HT1080 (cell line): ENCODE measurements at places on chromosomes 5 and 9. TPM values are rescaled to one million over a fixed set of nuclear protein-coding genes. Genes with fewer than 3 reads are reported as not detected.

CDC25C gene
- 14.0 and 15.5 TPM in 2 replicates for total RNA-seq

PLEKHG4B gene
- 0.27 and 0.61 TPM in 2 replicates for total RNA-seq

GCNT4 gene
- not detected in 2 replicates for total RNA-seq

ANGPTL2 gene
- 5.0 and 5.2 TPM in 2 replicates for total RNA-seq

GARIN3 gene
- total RNA-seq = not detected in 2 replicates

SLC34A3 gene
- not detected in 2 replicates for total RNA-seq

INSL4 gene
- 0.33 and 0.39 TPM in 2 replicates for total RNA-seq

SLCO6A1 gene
- total RNA-seq = not detected in 2 replicates

ACOT12 gene
- 0.03 TPM in 1 of 2 replicates, not detected in the other for total RNA-seq

GLRA1 gene
- not detected in 2 replicates for total RNA-seq

BARHL1 gene
- total RNA-seq = not detected in 2 replicates

SPATA31E1 gene
- not detected in 2 replicates for total RNA-seq

FAM78A gene
- 1.3 and 2.4 TPM in 2 replicates for total RNA-seq

QRFP gene
- total RNA-seq = not detected in 2 replicates

MPDZ gene
- 14.8 and 15.9 TPM in 2 replicates for total RNA-seq

LHX2 gene
- total RNA-seq = not detected in 2 replicates

CARTPT gene
- not detected in 2 replicates for total RNA-seq

IL13 gene
- total RNA-seq = not detected in 2 replicates

OTP gene
- total RNA-seq = not detected in 2 replicates

FOXE1 gene
- total RNA-seq = not detected in 2 replicates
